ENCODE measurements at places on chromosomes 7 and 10.
A peak's percentile ranks its signal among the peaks of the same experiment; 100 is the strongest.

DNA sequence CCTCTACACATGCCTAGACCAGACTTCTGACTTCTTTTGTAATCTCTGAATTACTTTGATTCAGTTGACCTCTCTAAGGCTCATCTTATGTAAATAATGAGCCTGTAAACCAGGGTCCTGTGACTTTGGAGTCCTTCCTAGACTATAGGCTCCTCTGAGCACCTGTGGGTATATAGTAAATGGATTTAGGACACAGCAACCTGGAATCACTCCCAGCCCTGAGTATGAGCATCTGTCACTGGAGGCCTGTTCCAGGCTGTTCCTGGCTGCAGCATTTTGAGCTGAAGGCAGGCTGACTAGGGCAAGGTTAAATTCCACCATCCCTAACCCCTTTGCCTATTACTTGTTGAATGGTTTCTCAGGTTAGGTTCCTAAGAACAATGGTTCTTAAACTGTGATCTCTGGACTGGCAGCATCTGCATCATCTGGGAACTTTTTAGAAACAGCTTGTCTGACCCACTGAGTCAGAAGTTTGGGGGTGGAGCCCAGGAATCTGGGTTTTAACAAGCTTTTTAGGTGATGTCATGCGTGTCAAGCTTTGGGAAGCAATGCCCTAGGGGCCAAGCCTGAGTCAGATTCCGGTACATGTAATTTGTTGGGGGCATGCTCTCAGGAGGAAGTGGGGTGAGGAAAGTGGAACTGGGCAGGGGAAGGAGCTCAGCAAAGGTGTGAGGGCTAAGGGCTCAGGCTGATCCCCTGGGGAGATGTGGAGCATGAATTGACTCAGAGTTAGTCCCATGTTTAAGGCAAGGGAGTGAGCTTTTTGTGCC is 28.2 kb downstream of the MINDY4 start:
- peaks cover 6% of the 10 kb centered on the region for H3K4me1 ChIP-seq

- DNase-seq: no peak
- H3K27ac ChIP-seq: no peak overlapping the region
- no peaks in the 10 kb centered on the region for H3K36me3 ChIP-seq
- H3K27me3 ChIP-seq: peaks cover 50% of the 10 kb centered on the region
Measured at GRCh38 chr10:125177641-125178640, 17.6 kb upstream of the CTBP2 start.

DNA sequence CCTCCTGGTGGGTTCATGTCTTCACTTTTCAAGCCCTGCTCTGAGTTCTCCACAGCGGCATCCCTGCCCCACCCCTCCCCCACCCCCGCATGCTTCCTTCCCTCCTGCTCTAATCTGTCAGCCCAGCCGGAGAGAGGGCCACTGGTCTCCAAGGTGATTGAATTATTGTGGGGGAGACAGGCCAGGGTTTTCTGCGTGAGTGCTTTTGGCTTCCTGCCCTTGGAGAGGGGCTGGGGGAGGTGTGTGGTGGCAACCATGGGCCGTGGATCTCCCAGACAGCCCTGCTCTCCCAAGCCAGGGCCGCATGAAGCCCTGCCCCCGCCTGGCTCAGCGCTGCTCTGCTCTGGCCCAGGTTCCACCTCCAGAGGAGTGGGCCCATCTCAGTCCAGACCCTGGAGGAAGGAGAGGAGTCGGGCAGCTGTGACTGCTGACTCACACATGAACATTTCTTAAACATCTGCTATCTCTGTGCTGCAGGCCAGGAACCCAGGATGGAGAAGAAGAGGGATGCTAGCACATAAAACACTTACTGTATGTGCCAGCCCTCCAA is 109.9 kb downstream of the ZMIZ1 start:
- H3K27me3 ChIP-seq: no peaks in the 10 kb centered on the region
- H3K27ac ChIP-seq: no peak overlapping the region
- peaks cover 1% of the 10 kb centered on the region for H3K36me3 ChIP-seq
- DNase-seq: no peak
- H3K4me1 ChIP-seq: no peaks in the 10 kb centered on the region

DNA sequence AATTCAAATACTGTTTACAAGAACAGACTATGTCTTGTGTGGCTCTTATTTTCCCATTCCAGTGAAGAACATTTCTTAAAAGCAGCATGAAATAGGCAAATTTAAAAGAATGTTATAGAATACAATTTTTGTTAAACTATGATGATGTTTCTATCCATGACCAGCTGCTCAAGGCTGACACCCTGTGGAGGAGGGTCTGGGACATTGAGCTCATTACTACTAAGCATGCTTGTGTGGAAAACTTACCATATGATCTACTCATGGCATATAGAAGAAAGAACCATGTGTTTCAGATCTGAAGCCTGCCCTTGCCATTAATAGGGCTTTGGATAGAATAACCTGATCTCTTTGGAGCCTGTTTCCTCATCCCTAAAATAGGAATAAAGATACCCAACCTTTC is 125.0 kb downstream of the FOXP2 start:
- no peaks in the 10 kb centered on the region for H3K4me1 ChIP-seq
- no peak overlapping the region for H3K27ac ChIP-seq
- H3K27me3 ChIP-seq: no peaks in the 10 kb centered on the region

- H3K27ac ChIP-seq: no peak overlapping the region
- H3K4me3 ChIP-seq: no peak overlapping the region
- H3K4me1 ChIP-seq: no peaks in the 10 kb centered on the region
- H3K36me3 ChIP-seq: no peaks in the 10 kb centered on the region
- no peak for DNase-seq
- no peaks in the 10 kb centered on the region for H3K27me3 ChIP-seq
Measured at GRCh38 chr10:57867241-57867640, 400.5 kb downstream of the IPMK start.

- DNase-seq: no peak
- peak overlapping the region; percentile 32 for H3K4me3 ChIP-seq
- peaks cover 3% of the 10 kb centered on the region for H3K36me3 ChIP-seq
- peaks cover 78% of the 10 kb centered on the region for H3K4me1 ChIP-seq
- no peak overlapping the region for H3K27ac ChIP-seq
- no peaks in the 10 kb centered on the region for H3K27me3 ChIP-seq
Measured at GRCh38 chr10:110059925-110060324, 52.1 kb downstream of the ADD3 start.

GRCh38 chr7:80841423-80841955 is 77.4 kb downstream of the SEMA3C start:
- H3K27ac ChIP-seq: no peak overlapping the region
- no peaks in the 10 kb centered on the region for H3K36me3 ChIP-seq
- DNase-seq: no peak
- no peak overlapping the region for H3K4me3 ChIP-seq

GRCh38 chr10:80968903-80969302 is 431.2 kb downstream of the SH2D4B start:
- no peak overlapping the region for H3K27ac ChIP-seq
- H3K4me1 ChIP-seq: no peaks in the 10 kb centered on the region
- no peak for DNase-seq
- no peaks in the 10 kb centered on the region for H3K36me3 ChIP-seq

- H3K36me3 ChIP-seq: peaks cover 1% of the 10 kb centered on the region
- peaks cover 6% of the 10 kb centered on the region for H3K4me1 ChIP-seq
- no peak overlapping the region for H3K4me3 ChIP-seq
- no peak for DNase-seq
- H3K27me3 ChIP-seq: no peaks in the 10 kb centered on the region
Measured at GRCh38 chr10:86868353-86868752, 89.1 kb downstream of the MMRN2 start.

DNA sequence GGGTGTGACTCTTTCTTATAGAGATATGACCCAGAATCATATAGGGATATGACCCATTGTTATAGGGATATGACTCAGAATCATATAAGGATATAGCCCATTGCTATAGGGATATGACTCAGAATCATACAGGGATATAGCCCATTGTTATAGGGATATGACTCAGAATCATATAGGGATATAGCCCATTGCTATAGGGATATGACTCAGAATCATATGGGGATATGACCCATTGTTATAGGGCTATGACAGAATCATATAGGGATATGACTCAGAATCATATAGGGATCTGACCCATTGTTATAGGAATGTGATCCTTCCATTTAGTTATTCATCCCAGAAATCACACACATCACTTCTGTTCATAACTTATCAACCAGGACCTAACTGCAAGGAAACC is 312.2 kb upstream of the ADARB2 start:
- no peak for DNase-seq
- no peak overlapping the region for H3K27ac ChIP-seq
- no peaks in the 10 kb centered on the region for H3K27me3 ChIP-seq

DNA sequence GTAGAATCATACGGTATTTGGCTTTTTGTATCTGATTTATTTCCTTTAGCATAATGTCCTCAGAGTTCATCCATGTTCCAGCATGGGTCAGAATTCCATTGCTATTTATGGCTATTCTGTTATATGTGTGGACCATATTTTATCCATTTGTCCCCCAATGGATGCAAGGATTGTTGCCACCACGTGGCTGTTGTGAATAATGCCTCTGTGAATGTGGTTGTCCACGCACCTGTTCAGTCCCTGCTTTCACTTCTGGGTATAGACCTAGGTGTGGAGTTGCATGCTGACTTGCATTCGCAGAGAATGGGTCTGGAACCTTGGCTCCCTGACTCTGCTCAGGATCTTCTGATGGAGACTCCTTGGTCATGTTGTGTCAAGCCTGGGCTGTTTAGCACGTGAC is 199.9 kb downstream of the CAMK1D start:
- peaks cover 20% of the 10 kb centered on the region for H3K4me1 ChIP-seq
- DNase-seq: no peak
- H3K27me3 ChIP-seq: no peaks in the 10 kb centered on the region
- H3K27ac ChIP-seq: no peak overlapping the region
- peaks cover 6% of the 10 kb centered on the region for H3K36me3 ChIP-seq

- no peak overlapping the region for H3K4me3 ChIP-seq
- H3K27me3 ChIP-seq: no peaks in the 10 kb centered on the region
- H3K4me1 ChIP-seq: peaks cover 68% of the 10 kb centered on the region
Measured at GRCh38 chr10:118745056-118745455, 9.7 kb downstream of the CACUL1 start.

- no peak overlapping the region for H3K27ac ChIP-seq
- no peaks in the 10 kb centered on the region for H3K4me1 ChIP-seq
- peaks cover 1% of the 10 kb centered on the region for H3K36me3 ChIP-seq
- DNase-seq: no peak
- H3K4me3 ChIP-seq: no peak overlapping the region
Measured at GRCh38 chr7:137390076-137390475, 46.5 kb upstream of the PTN start.

- H3K4me1 ChIP-seq: peaks cover 9% of the 10 kb centered on the region
- H3K27ac ChIP-seq: no peak overlapping the region
- H3K36me3 ChIP-seq: no peaks in the 10 kb centered on the region
- no peak for DNase-seq
Measured at GRCh38 chr7:151454932-151455530, 15.1 kb upstream of the CRYGN start.

DNA sequence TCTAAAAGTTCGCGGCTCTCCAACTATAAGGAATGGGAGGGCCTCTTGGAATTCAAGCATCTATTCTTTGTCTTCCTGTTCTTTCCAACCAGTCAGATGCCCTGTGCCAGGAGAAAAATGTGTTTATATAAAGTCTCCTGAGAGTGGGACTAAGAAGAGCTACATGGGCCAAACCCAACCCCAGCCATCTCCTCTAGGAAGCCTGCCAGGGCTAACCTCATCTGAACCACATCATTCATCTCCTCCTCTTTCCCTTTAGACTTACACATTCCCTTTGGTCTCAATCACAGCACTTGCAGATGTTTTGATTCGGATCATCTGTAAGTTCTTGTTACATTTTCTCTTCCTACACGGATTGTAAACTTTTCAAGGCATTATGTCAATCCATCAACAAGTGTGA is 62.6 kb downstream of the DOCK4 start:
- no peaks in the 10 kb centered on the region for H3K36me3 ChIP-seq
- no peaks in the 10 kb centered on the region for H3K4me1 ChIP-seq
- no peak for DNase-seq
- peaks cover 40% of the 10 kb centered on the region for H3K27me3 ChIP-seq

DNA sequence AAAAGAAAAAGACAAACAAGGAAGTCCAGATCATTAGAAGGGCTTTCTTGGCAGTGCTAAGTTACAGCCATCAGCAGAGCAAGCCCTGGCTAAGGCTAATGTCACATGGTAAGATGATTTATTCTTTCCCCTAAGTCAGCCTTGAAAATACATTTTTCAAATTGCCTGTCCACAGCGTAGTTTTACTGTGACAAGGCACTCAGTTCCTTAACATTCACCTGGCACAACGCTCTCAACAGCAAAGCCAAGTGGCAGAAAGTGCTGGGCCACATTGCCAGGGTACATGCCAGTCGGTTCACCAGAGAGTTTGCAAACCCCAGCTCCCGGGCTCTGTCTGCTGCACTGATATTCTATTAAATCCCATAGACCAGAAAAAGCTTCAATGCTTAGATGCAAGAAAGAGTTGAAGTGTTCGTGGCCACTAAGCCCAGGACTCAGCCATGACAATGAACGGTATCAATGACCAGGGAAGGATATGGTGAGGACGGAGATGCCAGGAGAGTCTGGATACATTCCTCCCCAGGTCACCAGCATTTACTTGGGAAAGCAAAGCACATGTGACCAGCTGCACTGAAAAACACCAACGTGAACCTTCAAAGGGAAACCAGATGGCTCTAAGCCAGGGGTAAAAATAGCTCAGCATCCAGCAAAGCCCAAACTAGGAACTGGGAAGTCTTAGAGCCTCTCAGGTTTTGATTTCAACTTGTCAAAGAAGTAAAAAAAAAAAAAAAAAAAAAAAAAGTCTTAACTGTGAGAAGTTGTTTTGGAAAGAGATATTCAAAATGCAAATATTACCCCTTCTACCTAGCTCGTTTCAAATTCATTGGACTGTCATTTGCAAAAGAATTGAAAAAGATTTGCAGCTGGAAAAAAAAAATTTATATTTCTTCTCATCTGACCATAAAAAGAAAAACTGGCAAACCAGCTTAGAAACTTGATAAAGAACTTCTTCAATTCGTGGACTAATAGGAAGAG is 23.9 kb upstream of the MPP7 start:
- no peak overlapping the region for H3K4me3 ChIP-seq
- no peak overlapping the region for H3K27ac ChIP-seq
- peaks cover 7% of the 10 kb centered on the region for H3K36me3 ChIP-seq
- peaks cover 48% of the 10 kb centered on the region for H3K4me1 ChIP-seq

DNA sequence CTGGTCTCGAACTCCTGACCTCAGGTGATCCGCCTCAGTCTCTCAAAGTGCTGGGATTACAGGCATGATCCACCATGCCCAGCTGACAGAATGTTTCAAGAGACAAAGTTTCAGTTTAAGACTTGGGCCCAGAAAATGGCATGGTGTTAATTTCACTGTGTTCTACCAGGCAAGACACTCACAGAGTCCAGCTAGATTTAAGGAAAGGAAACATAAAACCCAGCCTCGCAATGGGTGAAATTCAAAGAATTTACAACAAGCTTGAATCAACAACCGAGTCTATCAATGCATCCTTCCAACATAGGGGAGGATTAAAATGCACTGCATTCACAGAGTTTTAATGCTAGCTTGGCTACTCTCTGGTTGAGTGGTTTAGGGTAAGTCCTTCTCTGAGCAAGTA is 764.0 kb downstream of the XPNPEP1 start:
- DNase-seq: no peak
- no peaks in the 10 kb centered on the region for H3K4me1 ChIP-seq
- H3K27me3 ChIP-seq: no peaks in the 10 kb centered on the region
- no peak overlapping the region for H3K27ac ChIP-seq
- no peak overlapping the region for H3K4me3 ChIP-seq
- no peaks in the 10 kb centered on the region for H3K36me3 ChIP-seq

GRCh38 chr10:21811245-21811585 is 192.3 kb downstream of the DNAJC1 start:
- no peak for DNase-seq
- no peaks in the 10 kb centered on the region for H3K27me3 ChIP-seq
- no peaks in the 10 kb centered on the region for H3K4me1 ChIP-seq
- H3K36me3 ChIP-seq: peaks cover 8% of the 10 kb centered on the region
